Activated CD4-positive, CD25-positive, alpha-beta regulatory T cell treated with anti-CD3 and anti-CD28 coated beads, Interleukin-2, amount 50 U/mL, for 24 hours (primary cell): ENCODE measurements at places on chromosomes 3 and 15.

- no peak for ATAC-seq
These were observed 8.4 kb upstream of the COMMD4 start for GRCh38 chr15:75327491-75327890.

DNA sequence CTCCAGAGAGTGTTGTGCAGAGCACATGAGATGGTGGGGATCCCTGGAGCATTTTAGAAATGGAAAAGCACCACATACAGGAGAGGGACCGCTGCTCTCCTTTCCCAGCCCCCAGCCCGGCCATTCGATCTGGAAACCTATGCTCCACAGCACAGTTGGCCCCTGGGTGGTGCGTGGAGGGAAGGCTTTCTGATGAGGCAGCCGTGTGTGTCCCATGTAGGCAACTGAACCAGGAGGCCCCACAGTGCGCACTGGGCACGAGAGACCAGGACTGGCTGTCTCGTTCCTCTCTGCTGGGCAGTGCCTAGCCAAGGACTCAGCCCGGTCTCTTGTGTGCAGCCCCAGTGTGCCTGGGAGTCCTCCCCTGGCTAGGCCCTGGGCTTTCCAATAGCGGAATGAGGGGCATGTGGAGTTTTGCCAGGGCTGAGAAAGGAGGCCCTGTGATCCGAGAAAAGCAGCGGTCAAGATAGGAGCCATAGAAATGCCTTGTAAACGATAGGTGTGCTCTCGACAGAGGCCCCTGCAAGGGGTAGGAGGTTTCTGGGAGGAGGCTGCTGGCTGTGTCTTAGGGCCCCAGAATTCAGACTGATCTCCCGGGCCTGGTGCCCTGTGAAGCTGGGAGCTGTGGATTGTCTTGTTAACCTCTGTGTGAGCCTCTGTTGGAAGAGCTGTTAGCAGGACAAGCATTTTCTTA lies 39.0 kb downstream of the CHDH start:
- no peak for ATAC-seq

- ATAC-seq = no peak
These were observed 1.9 kb downstream of the ADAMTS9 start for GRCh38 chr3:64685800-64686445.

- ATAC-seq = no peak
These were observed 381.4 kb upstream of the TGFBR2 start for GRCh38 chr3:30225021-30225420.

- ATAC-seq = no peak
These were observed 29.4 kb downstream of the SLC22A14 start for GRCh38 chr3:38311476-38311875.

DNA sequence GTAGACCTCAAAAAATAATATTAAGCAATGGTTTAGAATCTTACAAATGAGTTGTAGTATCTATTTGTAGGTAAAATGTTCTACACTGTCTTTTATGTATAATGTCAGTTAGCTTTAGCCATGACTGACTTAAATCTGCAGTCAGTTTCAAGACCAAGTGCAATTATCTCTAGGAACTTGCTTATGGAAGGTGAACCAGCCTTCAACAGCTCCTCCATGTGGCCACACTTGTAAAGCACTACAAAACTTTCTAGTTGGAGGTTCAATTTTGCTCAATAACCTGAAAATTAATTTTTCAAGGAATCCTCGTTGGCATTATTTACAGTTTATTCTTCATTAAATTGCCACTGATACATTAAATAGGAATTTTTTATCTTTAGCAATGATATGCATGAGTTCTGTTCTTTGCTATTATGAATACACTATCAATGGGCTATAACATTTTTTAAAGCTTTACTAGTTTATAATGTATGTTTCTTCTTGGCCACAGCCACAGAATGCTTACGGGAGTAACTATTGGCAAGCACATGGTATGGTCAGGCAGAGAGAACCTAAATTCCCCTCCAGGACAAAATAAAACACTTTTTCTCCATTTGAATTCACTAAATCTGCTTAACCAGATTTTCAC lies 315.3 kb upstream of the UBE2E2 start:
- no peak for ATAC-seq

- ATAC-seq = no peak
These were observed 90.1 kb downstream of the SATB1 start for GRCh38 chr3:18334837-18335601.

- ATAC-seq = no peak
These were observed 9.1 kb upstream of the RASGRF1 start for GRCh38 chr15:79099692-79100091.

- no peak for ATAC-seq
These were observed 45.5 kb downstream of the SUSD5 start for GRCh38 chr3:33173103-33173502.

DNA sequence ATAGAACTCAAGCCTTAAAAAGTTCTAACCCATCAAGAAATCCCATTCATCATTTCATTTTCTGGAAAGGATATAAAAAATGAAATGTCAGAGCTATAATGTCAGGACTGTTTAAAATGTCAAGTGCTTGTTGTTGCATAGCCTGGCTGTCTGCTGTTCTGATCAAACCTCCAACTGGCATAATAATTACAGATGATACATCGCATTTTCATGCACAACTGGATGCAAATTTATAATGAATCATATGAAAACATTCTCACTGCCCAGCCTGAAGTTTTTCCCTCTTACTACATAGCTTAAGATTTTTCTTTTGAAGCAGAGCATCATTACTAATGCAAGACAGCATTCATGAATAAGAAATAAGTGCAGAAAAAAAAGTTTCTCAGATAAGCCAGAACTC lies 46.5 kb downstream of the GUCA1C start:
- ATAC-seq = no peak
